Mammary epithelial cell (primary cell): ENCODE measurements at places on chromosomes 7 and 10. TPM values are rescaled to one million over a fixed set of nuclear protein-coding genes. Genes with fewer than 3 reads are reported as not detected.

Gene PLOD3
- 133 and 146 TPM in 2 replicates for total RNA-seq

Gene CLRN3
- total RNA-seq = not detected

Gene HOXA4
- total RNA-seq = 1.5 TPM in 2 replicates

Gene PIK3CG
- not detected in 2 replicates for total RNA-seq

Gene GNAI1
- total RNA-seq = 39.8 TPM

Gene TUBB8
- total RNA-seq = not detected in 2 replicates
